ENCODE measurements at places on chromosomes 3 and 15.

DNA sequence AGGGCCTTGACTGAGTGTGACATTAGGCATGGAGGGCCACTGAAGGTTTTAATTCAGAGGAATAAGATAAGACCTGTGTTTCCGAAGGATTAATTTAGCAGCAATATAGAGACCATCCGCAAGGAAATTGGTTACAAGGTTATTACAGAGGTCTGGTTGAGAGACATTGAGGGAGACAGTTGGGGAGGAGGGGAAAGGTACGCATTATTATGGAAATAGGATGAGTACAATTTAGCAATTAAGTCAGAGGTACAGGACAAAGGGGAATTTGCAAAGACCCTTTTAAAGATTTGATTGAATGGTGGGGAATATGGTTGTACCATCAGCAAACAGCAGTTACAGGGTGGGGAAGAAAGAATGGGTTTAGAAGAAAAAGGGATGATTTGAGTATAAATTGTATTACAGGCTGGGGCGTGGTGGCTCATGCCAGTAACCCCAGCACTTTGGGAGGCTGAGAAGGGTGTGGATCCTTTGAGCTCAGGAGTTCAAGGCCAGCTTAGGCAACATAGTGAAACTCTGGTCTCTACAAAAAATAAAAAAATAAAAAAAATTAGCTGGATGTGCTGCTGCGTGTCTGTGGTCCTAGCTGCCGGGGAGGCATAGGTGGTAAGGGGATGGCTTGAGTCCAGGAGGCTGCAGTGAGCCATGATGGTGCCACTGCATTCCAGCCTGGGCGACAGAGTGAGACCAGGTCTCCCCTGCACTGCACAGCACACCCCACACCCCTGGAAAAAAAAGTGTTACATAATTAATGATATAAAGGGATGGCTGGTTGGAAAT is 11.3 kb downstream of the ARL8B start:
- DNase-seq = no peak

DNA sequence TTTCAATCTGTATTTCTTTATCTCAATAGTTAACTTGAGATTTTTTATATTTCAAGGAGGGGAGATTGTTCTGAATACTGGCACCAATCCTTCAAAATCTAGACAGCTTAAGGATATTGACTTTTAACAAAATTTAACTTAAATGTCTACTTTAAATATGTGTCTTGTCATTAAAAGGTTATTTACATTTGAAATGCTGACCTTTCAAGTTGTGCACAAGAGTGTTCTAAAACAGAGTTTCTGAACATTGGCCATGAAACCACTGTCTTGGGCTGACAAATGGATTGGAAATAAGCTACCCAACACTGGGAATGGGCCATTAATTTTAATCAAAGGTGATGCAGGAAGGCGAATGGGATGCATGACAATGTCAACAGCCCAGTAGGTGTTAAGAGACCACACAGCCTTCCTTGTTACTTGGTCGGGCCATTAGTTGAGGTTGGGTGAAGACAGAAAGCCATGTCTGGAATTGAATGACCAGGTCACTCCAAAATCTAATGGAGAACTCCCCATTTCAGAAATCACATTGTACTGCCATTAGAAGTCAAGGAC is 128.5 kb downstream of the CDIN1 start:
- DNase-seq = no peak

- DNase-seq = no peak
Measured at GRCh38 chr3:120753810-120754209, 11.3 kb downstream of the GTF2E1 start.

- DNase-seq = no peak
Measured at GRCh38 chr15:89976246-89976600, 24.9 kb upstream of the ZNF710 start.

DNA sequence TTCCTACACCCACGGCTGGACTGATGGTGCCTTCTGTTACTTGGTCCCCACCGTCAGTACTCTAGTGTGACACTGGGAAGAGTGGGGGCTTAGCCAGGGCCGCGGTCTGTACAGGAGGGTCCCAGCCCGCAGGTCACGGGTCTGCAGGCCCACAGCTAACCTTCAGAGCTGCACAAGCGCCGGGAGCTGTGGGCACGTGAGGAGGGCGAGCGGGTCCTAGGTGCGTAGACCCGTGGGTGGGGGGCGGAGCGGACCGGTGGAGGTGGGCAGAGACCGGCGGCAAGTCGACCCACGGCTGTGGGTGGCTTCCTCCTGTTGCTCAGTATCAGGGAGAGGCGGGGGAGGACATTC is 1.2 kb downstream of the TNFAIP8L3 start:
- DNase-seq = no peak

DNA sequence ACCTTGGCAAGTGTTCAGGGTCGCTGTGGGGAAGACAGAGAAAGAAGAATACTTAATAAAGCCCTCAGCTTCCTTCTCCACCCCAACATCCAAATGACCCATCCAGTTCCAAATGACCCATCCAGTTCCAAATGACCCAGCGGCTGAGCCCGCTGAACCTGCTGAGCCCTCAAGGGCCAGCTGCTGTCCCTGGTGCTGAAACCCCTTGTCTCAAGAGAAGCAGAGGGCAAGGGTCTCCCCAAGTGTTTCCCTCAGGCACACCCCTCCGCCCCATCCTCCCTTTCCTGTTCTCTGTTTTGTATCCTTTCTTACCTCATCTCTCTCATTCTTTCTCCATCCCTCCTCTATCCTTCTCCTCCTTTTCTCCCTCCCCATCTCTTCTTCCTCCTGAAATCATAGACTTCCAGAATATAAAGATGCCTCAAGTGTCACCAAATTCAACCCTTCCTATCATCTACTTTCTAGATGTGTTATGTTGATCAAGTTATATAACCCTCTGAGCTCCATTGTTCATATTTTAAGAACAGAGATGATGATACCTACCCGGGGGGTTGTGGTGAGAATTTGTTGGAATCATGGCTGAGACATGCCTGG is 29.0 kb downstream of the CCDC33 start:
- no peak for DNase-seq

DNA sequence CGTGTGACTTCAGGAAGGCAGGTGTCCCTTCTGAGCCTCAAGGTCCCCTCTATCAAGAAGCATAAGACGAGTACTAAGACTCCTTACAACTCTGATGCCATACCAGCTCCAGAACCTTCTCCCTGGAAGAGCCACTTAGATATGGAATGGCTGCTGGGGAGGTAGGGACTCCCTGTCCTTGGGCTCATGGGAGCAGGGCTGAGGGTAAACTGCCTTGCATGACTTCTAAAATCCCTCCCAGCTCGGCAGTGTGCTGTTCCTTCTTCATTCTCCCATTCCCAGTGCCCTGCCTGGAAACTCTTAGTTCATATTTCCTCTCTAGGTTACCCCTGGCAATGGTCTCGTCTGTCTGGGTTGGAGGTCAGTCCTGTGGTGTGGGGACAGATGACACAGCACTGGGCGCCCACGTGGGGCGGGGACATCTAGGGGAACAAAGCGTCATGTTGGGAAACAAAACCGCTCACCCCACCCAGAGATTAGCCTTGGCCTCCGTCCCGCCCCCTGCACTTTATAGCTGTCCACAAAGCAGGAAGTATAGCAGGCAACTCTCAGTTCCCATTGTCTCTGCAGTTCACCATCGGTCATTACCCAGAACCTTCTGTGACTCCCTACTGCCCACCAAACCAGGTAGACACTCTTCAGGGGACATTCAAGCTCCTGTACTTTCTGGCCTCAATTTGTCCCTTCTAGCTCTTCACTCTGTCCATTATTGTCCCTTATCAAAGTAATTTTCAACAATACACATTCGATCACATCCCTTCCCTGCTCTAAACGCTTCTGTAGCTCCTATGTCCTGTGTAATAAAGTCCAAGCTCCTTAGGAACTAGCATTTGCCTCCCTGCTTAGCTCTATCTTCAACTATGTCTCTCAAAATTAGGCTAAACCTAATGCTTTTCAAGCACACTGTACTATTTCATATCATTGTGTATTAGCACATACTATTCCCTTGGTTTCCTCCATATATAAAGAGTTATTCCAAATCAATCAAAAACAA is 73.8 kb downstream of the IQSEC1 start:
- no peak for DNase-seq
